ENCODE measurements at places on chromosomes 1 and 21. TPM values are rescaled to one million over a fixed set of nuclear protein-coding genes. Genes with fewer than 3 reads are reported as not detected.

DNA sequence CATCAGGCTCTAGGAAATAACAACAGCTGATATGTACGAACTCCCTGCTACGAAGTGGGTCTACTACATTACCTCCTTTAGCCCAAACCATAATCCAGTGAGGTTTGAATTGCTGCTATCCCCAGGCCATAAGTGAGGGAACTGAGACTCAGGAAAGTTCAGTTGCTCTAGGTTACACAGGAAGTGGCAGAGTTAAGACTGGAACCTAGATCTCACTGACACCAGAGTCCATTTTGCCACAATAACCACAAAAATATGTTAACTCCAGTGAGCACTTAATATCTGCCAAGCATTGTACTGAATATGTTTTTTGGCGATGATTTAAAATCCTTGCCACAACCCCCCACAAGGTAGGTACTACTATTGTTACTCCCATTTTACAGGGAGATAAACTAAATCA, 8.9 kb upstream of the TADA1 start:
- DNase-seq = no peak

CLEC20A gene
- not detected for total RNA-seq

GRCh38 chr1:56135864-56136147, 443.6 kb downstream of the PLPP3 start:
- no peak for DNase-seq

LCE3D gene
- not detected for total RNA-seq

- DNase-seq = no peak
Measured at GRCh38 chr1:185990565-185990964, 256.4 kb downstream of the HMCN1 start.

SNX7 gene
- 11.6 TPM for total RNA-seq

RAB42 gene
- 2.2 TPM for total RNA-seq
